Stimulated activated CD4-positive, alpha-beta T cell treated with anti-CD3 and anti-CD28 coated beads, Interleukin-1b, Interleukin-23, amount 100 ng/mL, for 1 hour (primary cell): ENCODE measurements at places on chromosomes 13 and 19.

- no peak for DNase-seq
Measured at GRCh38 chr13:21031594-21032275, 29.7 kb downstream of the LATS2 start.

DNA sequence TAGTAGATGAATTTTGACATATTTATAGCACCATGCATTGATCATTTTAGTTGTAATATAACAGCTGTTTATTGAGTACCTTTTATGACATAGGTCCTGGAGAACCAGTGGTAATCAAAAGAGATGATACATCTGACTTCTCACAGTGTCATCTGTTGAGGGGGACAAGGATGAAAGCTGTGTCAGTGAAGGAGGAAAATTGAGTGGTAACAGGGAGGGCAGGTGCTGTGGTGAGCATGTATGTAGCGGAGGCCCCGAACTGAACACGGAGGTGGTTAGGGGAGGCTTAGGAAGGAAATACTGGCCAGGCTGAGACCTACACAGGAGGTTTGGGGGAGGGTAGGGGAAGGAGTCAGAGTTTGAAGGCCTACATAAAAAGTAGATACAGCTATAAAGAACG lies 199.7 kb downstream of the GGACT start:
- DNase-seq = no peak

DNA sequence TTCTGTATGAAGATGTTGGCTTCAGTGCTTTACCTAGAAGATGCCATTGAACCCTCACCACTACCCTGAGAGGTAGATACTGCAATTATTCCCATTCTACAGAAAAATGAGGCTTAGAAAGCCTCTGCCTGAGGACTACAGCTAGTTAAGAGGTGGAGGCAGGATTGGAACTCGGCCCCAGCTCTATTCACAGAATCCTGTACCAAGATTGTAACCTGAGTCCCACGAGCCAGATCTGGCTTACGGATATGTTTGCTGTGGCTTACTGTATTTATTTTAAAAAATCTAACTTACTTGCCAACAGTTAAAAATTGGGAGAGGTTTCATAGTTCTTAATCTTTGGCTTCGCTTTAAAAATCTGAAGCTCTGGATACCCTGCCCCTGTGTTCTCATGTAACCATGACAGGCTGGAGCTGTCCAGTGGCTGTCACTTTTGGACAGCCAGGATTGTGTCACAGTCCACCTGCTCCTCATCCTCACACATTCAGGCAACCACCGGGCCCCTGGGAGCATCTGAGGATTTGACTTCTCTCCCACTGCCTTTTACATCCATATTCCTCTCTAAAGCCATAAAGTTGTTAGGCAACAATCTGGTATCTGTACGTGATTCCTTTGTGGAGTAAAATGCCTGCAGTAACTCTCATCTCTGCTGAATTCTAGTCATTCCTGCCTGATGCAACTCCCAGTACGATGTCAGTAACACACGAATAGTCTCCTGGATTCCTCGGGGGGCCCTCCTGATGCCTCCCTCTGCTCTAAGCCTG lies 160.8 kb upstream of the SERP2 start:
- no peak for DNase-seq

DNA sequence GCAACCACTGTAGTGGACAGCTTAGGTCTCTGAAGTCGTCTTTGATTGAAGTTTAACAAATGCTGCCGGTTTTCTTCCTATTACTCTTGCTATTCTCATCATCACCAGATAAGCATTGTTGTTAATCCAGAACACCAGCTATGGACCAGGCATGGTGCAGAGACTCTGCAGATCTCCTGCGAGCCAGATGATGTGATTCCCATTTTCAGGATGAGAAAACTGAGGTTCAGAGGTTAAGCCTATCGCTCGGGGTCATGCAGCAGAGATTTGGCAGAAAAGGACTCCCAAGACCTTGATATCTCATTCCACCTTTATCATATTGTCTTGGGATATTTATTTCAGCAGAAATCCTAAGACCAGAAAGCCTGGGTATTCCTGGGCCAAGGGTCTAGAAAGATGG lies 16.5 kb upstream of the CABP5 start:
- no peak for DNase-seq

- DNase-seq = no peak
Measured at GRCh38 chr19:41324921-41325639, 15.1 kb downstream of the CCDC97 start.

DNA sequence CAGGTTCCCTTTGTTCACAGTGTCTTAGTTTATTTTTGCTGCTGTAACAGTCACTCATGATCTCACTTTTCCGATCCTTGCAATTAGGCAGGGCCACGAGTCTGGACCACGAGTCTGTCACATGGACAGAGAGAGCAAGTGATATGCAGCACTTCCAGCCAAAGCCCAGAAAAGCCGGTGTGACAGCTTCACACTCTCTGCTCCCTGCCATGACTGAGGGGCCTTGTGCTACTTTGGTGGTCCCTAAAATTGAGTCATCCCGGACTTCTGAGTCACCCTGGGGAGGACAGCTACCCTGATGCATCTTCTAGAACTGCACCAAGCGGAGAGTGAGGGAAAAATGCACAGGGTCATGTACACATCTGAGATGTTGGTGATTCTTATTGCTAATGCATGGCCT lies 179.6 kb downstream of the EFNB2 start:
- no peak for DNase-seq

GRCh38 chr13:37615276-37615675 lies 16.7 kb upstream of the POSTN start:
- DNase-seq = no peak

DNA sequence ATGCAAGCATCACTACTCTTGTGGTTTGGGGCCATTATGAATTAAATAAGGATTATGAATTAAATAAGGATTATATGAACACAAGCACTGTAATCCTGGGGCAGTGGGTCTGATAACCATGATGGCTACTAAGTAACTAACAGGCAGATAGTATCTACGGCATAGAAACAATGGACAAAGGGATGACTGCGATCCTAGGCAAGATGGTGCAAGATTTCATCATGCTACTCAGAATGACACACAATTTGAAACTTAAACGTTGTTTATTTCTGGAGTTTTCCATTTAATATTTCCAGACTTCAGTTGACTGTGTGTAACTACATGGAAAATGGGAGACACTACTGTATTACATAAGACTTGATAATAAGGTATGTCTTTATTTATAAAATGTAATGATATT lies 15.1 kb downstream of the KCNRG start:
- no peak for DNase-seq

DNA sequence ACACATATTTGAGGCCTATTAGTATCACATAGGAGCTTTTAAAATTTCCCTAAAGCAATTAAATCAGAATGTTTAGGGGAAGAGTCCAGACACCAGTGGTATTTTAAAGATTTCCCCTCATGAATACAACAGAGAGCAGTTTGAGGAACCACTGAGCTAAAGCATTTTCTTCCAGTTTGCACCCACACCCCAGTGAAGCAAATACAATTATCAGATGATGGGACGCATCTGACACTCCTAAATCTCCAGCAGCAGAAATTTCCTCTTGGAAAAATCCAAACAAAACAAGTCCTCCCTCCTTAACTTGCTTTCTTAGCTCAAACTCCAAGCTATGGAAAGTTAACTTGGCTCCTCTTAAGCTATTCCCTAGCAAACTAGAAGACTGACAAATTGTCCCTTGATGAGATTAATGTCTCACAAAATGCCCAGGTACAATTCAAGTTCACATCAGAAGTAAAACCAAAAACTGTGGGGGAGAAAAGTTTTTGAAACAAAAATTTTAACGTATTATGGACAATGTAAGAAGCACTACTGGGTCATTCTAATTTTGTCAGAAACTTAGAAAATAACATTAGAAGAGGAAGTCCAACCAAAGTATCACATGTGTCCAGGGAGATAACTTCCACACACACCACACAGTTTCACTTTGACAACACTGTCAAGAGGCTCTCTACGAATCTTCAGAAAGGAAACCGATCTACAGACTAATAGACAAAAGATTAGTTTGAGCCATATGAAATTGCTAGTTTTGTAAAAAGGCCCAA lies 74.1 kb downstream of the ABCC4 start:
- DNase-seq = no peak

GRCh38 chr19:2249880-2250765 lies 1.0 kb downstream of the AMH start:
- no peak for DNase-seq

GRCh38 chr19:50198431-50199258 lies 4.8 kb upstream of the MYH14 start:
- DNase-seq = no peak

GRCh38 chr19:1038978-1039645 lies 795 bp upstream of the ABCA7 start:
- no peak for DNase-seq

- no peak for DNase-seq
Measured at GRCh38 chr19:31261019-31261602, 88.1 kb downstream of the TSHZ3 start.

GRCh38 chr19:41321600-41322270 lies 11.8 kb downstream of the CCDC97 start:
- DNase-seq = no peak

GRCh38 chr13:89571676-89572075 lies 1775.8 kb upstream of the MIR17HG start:
- no peak for DNase-seq

DNA sequence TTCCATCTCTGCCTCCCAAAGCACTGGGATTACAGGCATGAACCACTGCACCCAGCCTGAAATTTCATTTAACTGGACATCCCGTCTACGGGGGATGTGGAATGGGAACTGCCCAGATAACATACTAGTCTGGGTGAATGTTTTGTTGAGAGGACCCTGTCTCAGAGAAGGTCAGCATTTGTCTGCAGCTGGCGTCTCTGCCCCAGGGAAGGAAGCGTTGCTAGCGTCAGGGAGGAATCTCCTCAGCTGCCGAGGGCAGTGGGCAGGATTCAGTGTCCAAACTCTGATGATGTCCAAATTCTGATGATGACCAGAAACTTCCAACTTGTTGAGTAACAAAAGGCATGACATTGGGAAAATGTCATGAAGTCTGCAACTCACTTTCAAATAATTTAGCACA lies 3.1 kb downstream of the NXNL1 start:
- DNase-seq = no peak

GRCh38 chr13:37960427-37960826 lies 90.9 kb upstream of the TRPC4 start:
- no peak for DNase-seq

DNA sequence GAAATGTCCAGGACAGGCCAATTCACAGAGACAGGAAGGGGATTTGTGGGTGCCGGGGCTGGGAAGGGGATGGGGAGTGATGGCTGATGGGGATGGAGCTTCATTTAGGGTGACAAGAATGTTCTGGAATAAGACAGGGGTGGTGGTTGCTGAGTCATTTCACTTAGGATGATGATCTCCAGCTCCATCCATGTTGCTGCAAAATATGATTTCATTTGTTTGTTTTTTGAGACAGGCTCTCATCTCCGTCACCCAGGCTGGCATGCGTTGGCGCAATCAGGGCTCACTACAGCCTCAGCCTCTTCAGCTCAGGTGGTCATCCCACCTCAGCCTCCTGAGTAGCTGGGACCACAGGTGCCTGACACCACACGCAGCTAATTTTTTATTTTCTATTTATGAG lies 3.1 kb upstream of the JSRP1 start:
- no peak for DNase-seq

DNA sequence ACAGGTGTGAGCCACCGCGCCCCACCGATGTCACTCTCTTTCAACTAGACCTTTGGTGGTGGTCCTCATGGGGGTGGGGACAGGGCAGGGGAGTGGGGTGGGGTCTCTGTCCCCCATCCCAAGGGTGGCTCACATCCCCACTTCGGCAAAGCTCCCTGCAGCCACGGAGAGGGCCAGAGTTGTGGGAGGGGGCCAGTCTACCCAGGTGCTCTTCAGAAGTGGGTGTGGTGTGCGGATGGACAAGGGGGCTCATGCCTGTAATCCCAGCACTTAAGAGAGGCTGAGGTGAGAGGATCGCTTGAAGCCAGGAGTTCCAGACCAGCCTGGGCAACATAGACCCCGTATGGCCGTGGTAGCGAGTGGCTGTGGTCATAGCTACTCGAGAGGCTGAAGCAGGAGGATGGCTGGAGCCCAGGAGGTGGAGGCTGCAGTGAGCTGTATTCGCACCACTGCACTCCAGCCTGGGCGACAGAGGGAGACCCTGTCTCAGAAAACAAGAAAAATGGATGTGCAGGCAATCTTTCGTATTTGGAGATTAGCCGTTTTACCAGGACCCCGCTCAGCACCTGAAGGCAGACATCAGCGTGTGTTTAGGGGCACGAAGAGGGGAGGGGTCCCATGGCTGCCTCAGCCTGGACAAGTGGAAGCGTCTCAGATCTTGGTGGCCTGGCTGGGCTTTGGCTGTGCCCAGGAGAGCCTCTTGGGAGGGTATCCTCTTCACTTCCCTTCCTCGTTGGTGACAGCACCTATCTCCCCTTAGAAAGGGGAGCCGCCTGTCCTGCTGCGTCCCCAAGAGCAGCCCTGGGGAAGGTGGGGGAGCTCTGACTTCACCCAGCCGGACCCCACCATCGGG lies 846 bp downstream of the TGFBR3L start:
- no peak for DNase-seq

GRCh38 chr19:3603121-3603811 lies 3.4 kb downstream of the TBXA2R start:
- DNase-seq = no peak

- DNase-seq = no peak
Measured at GRCh38 chr19:49559928-49560327, 20.4 kb downstream of the NOSIP start.

GRCh38 chr19:19595171-19595701 lies 23.3 kb downstream of the PBX4 start:
- DNase-seq = no peak

DNA sequence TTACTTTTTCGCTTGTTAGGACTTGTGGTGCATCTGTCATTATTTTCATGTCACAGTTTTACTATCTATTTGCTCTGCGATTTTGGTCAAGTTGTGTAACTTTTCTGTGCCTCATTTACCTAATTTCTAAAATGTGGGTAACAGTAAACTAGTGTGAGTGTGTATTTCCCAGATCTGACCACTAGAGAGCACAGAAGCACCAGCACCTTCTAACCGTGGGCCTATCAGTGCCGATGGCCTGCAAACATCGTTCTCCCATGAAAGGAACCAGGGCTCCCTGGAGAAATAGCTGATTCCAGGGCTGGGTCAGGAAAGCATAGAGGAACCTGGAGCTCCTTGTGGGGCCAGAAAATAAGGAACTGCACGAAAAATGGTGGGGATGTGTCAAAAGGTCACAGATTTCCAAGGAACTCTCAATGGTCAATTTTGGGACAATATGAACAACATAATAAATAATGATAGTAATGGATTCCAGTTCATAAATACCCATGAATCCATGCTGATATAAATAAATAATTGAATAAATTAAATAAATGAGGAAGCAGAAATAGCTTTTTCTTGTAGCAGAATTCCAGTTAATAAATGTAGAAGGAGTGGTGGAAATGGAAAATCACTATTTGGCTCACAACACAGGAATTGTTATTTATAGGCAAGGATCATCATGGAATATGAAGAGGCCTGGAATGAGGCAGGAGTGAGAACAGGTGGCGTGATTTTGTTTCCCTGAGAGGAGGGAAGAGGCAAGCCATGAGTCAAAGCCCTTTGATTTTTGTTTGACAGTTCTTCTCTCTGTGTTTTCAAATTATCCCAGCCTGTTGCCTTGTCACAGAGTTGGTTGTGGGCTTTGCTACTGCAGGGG lies 31.1 kb downstream of the CEACAM8 start:
- DNase-seq = no peak
